ENCODE measurements at places on chromosomes 2 and 18.

DNA sequence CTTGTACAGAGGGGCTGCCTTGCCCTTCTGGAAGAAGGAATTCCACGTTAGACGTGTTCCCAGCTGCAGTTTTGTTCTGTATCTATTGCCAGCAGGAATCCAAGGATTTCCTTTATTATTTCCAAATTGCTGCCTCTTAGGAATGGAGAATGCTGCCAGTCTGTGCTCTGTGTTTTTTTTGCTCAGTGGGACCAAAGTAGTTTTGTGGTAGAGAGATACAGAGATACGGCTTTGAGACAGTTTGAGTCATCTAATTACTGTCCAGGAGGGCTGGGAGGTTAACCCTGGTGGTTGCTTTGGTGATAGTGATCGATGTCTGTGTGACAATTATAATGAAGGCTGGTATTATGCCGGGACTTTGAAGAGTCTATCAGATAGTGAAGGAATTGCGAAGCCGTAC, 26.3 kb downstream of the ASAP2 start:
- H3K27me3 ChIP-seq = no peaks in the 10 kb centered on the region
- DNase-seq = no peak
- no peak overlapping the region for H3K4me3 ChIP-seq

- no peaks in the 10 kb centered on the region for H3K27me3 ChIP-seq
- no peaks in the 10 kb centered on the region for H3K4me1 ChIP-seq
- no peaks in the 10 kb centered on the region for H3K36me3 ChIP-seq
These were observed 233.4 kb upstream of the GALNT5 start for GRCh38 chr2:157024129-157024528.

GRCh38 chr2:210195101-210195852, 24.1 kb upstream of the KANSL1L start:
- H3K27me3 ChIP-seq = no peaks in the 10 kb centered on the region
- no peaks in the 10 kb centered on the region for H3K36me3 ChIP-seq
- peaks cover 4% of the 10 kb centered on the region for H3K4me1 ChIP-seq
- no peak overlapping the region for H3K27ac ChIP-seq

DNA sequence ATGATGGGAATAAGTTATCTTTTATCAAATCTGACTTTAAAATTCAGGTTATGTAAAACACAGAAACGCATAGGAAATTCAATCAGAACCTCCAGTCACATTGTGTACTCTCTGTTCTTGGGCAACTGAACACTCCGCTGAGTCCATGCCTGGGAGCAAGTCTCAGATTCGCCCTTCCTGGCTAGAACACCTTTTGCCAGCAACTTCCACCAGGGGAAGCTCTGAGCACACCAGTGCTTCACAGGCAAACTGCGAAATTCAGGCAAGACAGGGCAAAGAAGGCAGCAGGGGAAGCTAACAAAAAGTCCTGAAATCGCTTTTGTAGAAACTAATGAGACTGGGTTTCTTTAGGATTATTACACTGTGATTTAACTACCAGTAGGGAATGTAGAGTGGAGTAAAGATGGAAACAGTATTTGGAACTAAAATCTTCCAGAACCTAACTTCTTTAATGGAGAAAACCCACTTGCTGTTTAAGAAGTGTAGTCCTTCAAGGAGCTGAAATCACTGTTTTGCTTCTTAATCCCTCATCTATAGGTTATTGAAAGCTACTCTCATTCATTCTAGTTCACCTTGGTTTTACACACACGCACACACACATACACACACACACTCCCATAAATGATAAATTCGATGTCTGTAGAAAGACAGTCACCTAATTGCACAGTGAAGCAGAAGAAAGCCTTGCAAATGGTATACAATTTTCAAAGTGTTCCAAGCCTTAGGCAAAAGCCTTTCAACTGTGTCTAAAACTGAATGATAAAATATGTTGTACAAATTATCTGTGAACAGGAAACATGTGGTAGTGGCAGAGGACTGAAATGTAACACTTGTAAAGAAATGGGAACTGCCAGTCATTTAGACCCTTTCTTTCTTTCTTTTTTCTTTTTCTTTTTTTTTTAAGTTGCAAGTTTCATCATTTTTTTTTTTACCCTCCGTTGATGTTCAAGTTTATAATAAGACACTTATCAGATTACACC, 214.5 kb downstream of the TMEM182 start:
- H3K27me3 ChIP-seq = peaks cover 7% of the 10 kb centered on the region
- H3K36me3 ChIP-seq = no peaks in the 10 kb centered on the region
- H3K4me1 ChIP-seq = no peaks in the 10 kb centered on the region
- no peak overlapping the region for H3K27ac ChIP-seq
- H3K4me3 ChIP-seq = no peak overlapping the region

DNA sequence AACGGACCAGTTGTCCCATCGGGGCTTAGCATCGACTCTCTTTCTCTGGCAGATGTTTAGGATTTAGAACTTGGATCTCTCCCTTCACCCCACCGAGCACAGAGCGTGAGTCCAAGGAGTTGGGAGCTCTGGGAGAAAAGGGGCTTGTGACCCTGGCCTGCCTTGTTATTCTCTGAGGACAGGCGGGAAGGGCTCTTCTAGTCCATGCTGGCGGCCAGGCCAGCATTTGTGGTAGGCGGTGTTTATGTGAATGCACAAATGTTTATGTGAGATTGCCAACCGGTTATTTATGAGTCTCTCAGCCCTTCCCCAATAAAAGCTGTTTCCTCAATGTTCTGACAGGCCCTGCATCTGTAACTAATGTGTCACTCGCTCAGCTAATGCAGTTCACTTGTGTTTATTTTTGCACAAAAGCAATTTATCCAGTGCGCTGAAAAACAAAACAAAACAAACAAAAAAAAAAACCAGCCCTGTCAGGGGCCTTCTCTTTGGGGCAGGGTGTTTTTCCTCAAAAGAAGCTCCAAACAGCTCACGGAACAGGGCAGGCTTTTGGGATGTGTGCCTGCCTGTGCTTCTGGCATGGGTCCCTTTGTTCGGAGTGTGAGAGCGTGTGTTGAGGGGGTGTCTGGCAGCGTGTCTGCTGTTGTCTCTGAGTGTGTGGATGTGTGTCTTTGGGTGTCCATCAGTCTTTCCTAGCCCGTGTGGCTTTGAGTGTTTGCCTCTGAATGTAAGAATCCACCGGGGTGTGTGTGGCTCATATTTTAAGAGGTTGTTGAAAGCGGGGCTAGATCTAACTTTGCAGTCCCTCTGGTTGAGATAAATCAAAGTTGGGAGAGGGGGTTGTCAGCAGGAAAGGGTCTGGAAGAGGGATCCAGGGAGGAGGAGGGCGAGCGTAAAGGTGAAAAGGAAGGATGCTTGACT, 52.8 kb upstream of the HAAO start:
- DNase-seq = peak; percentile 77
- H3K4me3 ChIP-seq = no peak overlapping the region
- H3K27me3 ChIP-seq = no peaks in the 10 kb centered on the region
- no peaks in the 10 kb centered on the region for H3K36me3 ChIP-seq
- peak overlapping the region; percentile 68 for H3K27ac ChIP-seq
- peaks cover 63% of the 10 kb centered on the region for H3K4me1 ChIP-seq

DNA sequence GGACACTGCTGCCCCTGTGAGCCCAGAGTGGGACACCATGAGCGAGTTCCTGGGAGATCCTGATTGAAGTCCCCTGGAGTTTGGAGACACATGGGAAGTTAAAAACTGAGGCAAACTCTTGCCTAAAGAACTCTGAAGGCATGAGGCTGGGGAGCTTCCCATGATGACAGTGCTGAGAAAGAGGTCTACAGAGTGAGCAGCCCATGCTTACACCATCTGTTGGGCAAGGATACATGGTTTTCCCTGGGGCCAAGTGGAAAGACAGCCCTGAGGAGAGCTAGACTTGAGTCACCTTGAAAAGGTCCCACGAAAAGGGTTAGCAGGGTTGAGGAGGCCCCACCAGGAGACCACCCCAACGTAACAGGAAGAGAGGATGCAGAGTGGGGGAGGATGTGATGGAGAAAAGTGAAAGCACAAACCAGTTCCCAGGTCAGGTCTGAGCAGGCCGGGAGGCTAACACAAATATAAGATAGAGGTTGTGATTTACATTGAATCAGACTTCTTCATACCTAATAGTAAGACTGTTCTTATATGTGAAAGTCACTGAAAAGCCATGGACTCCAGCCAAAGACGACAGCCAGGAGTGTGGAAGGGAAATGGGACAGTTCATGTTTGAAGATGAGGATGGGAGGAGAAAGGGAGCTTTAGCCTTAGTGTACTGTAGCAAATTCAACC, 13.5 kb upstream of the FEZ2 start:
- H3K36me3 ChIP-seq = no peaks in the 10 kb centered on the region
- H3K4me3 ChIP-seq = no peak overlapping the region
- H3K27ac ChIP-seq = no peak overlapping the region
- H3K27me3 ChIP-seq = no peaks in the 10 kb centered on the region
- no peak for DNase-seq
- H3K4me1 ChIP-seq = peaks cover 4% of the 10 kb centered on the region

DNA sequence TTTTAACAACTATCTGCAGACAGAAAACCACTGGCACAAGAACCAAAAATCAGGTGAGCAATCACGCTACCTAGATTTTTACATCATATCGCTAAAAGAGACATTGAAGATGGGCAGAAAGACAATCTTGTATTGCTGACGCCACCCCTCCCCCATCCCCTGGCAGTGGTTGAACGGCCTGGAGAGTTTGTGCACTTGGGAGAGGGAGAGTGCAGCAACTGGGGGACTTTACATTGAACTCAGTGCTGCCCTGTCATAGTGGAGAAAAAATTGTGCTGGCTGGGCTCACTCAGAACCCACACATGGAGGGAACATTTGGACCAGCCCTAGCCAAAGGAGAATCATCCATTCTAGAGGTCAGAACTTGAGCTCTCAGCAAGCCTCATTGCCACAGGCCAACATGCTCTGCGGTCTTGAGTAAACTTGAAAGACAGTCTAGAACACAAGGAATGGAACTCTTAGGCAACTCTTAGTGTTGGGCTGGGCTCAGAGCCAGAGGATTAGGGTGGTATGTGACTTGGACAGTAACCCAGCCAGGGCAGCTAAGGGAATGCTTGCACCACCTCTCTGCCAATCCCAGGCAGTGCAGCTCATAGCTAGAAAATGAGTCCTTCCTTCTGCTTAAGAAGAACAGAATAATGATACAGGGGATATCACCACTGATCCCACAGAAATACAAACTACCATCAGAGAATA, 220.0 kb upstream of the CYP26B1 start:
- DNase-seq = peak; percentile 81
- no peak overlapping the region for H3K4me3 ChIP-seq
- H3K27ac ChIP-seq = no peak overlapping the region
- H3K36me3 ChIP-seq = no peaks in the 10 kb centered on the region

GRCh38 chr2:25372405-25373268, 30.9 kb upstream of the DNMT3A start:
- no peak overlapping the region for H3K4me3 ChIP-seq
- peaks cover 29% of the 10 kb centered on the region for H3K4me1 ChIP-seq

DNA sequence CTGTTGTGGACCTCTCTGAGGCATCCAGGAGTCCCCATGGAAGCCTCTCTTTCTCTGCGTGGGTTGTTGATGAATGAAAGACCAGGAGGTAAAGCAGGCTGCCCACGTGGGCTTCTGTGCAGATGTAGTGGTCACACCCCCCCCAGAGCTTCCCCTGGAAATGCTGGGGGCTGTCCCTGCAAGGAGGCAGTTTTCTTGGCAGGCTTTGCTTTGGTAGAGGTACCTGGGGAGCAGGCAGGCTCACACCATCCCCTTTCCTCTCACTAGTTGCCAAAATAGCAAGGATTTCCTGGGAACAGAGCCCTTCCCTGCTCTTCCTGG, 97.6 kb upstream of the MAP3K20 start:
- H3K36me3 ChIP-seq = no peaks in the 10 kb centered on the region
- DNase-seq = no peak
- H3K27me3 ChIP-seq = no peaks in the 10 kb centered on the region
- H3K4me1 ChIP-seq = peaks cover 2% of the 10 kb centered on the region
- H3K4me3 ChIP-seq = no peak overlapping the region

DNA sequence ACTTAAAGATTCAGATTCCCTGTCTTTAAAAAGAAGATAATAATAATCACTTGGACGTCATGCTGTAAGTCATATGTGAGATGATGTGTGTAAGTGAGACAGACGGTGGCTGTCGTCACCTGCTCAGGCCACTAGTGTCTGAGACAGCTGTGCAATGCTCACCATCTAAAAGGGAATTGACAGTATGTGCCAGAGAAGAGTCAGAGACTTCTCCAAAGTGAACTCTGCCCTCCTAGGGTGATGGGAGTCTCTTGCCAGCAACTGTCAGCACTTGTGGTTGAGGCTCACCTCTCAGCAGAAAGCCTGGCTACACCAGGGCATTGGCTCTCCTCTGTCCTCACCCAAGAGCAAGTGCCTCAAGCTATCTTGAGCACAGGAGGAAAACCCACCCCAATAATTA, 131.6 kb upstream of the DNAJC10 start:
- no peak overlapping the region for H3K4me3 ChIP-seq
- no peak for DNase-seq
- no peaks in the 10 kb centered on the region for H3K27me3 ChIP-seq
- no peaks in the 10 kb centered on the region for H3K4me1 ChIP-seq

GRCh38 chr2:13550285-13551231, 833.8 kb downstream of the TRIB2 start:
- no peaks in the 10 kb centered on the region for H3K27me3 ChIP-seq
- no peak for DNase-seq
- H3K36me3 ChIP-seq = no peaks in the 10 kb centered on the region
- H3K4me3 ChIP-seq = no peak overlapping the region
- H3K4me1 ChIP-seq = no peaks in the 10 kb centered on the region
